Epithelial cell of umbilical artery (primary cell): ENCODE measurements at places on chromosomes 3 and 15. TPM values are rescaled to one million over a fixed set of nuclear protein-coding genes. Genes with fewer than 3 reads are reported as not detected.

AHSG gene
- not detected in 2 replicates for total RNA-seq

NR1I2 gene
- 0.15 TPM in 1 of 2 replicates, not detected in the other for total RNA-seq

SPINK8 gene
- total RNA-seq, result not detected in 2 replicates

LTF gene
- total RNA-seq, result not detected in 2 replicates

TTLL13 gene
- total RNA-seq, result 0.15 TPM in 1 of 2 replicates, not detected in the other

TNFAIP8L3 gene
- 8.8 and 10.2 TPM in 2 replicates for total RNA-seq

UBP1 gene
- total RNA-seq, result 62.7 and 76.1 TPM in 2 replicates

STRIT1 gene
- not detected in 2 replicates for total RNA-seq

RIOX2 gene
- total RNA-seq, result 26.1 and 27.3 TPM in 2 replicates

CD200 gene
- total RNA-seq, result 0.30 and 1.6 TPM in 2 replicates

MYLK gene
- 23.4 and 41.5 TPM in 2 replicates for total RNA-seq

GOLGA6B gene
- not detected in 2 replicates for total RNA-seq

CADPS gene
- total RNA-seq, result under 0.01 and 0.15 TPM in 2 replicates

CFAP100 gene
- not detected in 2 replicates for total RNA-seq

RASGRP1 gene
- under 0.01 and 0.15 TPM in 2 replicates for total RNA-seq

CAND2 gene
- total RNA-seq, result 5.2 and 5.5 TPM in 2 replicates

GCSAM gene
- total RNA-seq, result not detected in 2 replicates

TARS3 gene
- 7.8 and 8.2 TPM in 2 replicates for total RNA-seq

GOLGA6A gene
- not detected in 2 replicates for total RNA-seq

CACNA2D3 gene
- total RNA-seq, result not detected in 2 replicates

CTDSPL gene
- total RNA-seq, result 29.9 and 36.1 TPM in 2 replicates

ABHD10 gene
- 31.5 and 54.3 TPM in 2 replicates for total RNA-seq

TMEM45A gene
- total RNA-seq, result 2.3 and 3.6 TPM in 2 replicates

PRR23E gene
- not detected in 2 replicates for total RNA-seq

PRRT3 gene
- total RNA-seq, result 0.97 and 1.1 TPM in 2 replicates

RFC4 gene
- 42.6 and 49.2 TPM in 2 replicates for total RNA-seq

NLGN1 gene
- total RNA-seq, result 11.7 and 25.5 TPM in 2 replicates

ROBO1 gene
- total RNA-seq, result 8.2 and 11.4 TPM in 2 replicates

LYZL4 gene
- total RNA-seq, result not detected in 2 replicates

HRG gene
- not detected in 2 replicates for total RNA-seq

LRRC31 gene
- not detected in 2 replicates for total RNA-seq

EPHA3 gene
- 0.15 TPM in 1 of 2 replicates, not detected in the other for total RNA-seq

ZNF385D gene
- total RNA-seq, result under 0.01 TPM in 1 of 2 replicates, not detected in the other

FOXB1 gene
- total RNA-seq, result not detected in 2 replicates

UNC13C gene
- not detected in 2 replicates for total RNA-seq

RPL29 gene
- total RNA-seq, result 1,157 and 1,199 TPM in 2 replicates
